Lower lobe of right lung (tissue), 2 donors: ENCODE measurements at places on chromosomes 11 and 22.
A peak's percentile ranks its signal among the peaks of the same experiment; 100 is the strongest.

- H3K27me3 ChIP-seq, result peaks cover 7% of the 10 kb centered on the region
- no peaks in the 10 kb centered on the region for H3K36me3 ChIP-seq
- H3K27ac ChIP-seq, result no peak overlapping the region
- no peaks in the 10 kb centered on the region for H3K4me1 ChIP-seq
- no peak for DNase-seq
Measured at GRCh38 chr22:22881116-22882000, 6.3 kb upstream of the IGLL5 start.

GRCh38 chr11:128086794-128087193 lies 500.6 kb downstream of the ETS1 start:
- no peaks in the 10 kb centered on the region for H3K36me3 ChIP-seq
- no peaks in the 10 kb centered on the region for H3K4me1 ChIP-seq
- no peak overlapping the region for H3K4me3 ChIP-seq
- H3K27me3 ChIP-seq, result no peaks in the 10 kb centered on the region
- H3K27ac ChIP-seq, result no peak overlapping the region

DNA sequence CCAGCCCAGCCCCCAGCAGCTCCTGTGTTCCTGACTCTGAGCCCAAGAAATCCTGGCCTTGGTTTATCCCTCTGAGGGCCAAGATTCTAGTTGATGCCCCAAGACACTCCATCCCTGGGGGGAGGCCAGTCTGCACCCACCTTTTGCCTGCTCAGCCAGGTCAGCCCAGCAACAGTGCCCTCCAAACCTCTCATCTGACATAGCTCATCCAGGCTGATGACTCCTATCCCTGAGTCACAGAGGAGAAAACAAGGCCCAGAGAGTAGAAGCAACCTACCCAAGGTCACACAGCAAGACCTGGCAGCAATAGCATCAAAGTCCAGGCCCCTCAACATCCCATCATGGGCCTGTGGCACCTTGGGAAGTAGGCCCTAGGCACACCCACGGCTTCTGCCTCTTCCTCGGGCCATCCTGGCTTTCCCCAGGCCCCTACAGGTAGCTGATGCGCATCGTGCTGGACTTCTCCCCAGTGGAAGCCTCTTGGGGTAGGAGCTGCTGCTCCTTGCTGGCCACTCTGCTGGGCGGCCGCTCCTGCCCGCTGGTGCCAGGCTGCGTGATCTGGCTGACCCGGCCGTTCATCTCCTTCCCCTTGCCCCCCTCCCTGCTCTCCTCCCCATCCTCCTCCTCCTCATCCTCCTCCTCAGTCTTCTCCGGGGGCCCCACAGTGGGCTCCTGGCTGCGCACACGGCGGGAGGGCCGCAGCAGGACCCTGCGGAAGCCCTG lies 6.0 kb downstream of the SSTR3 start:
- no peaks in the 10 kb centered on the region for H3K4me1 ChIP-seq
- no peak overlapping the region for H3K27ac ChIP-seq
- peak; percentile 7 for DNase-seq
- H3K27me3 ChIP-seq, result peaks cover 4% of the 10 kb centered on the region
- H3K36me3 ChIP-seq, result no peaks in the 10 kb centered on the region

GRCh38 chr22:43995057-43995685 lies 28.9 kb upstream of the PARVB start:
- peak overlapping the region; percentile 64 for H3K27ac ChIP-seq
- H3K27me3 ChIP-seq, result no peaks in the 10 kb centered on the region
- peak; percentile 38 for DNase-seq
- H3K4me1 ChIP-seq, result peaks cover 19% of the 10 kb centered on the region
- H3K36me3 ChIP-seq, result peaks cover 88% of the 10 kb centered on the region
